ENCODE measurements at places on chromosomes 13 and 19.

- DNase-seq: no peak
These were observed 48.1 kb downstream of the IRS2 start for GRCh38 chr13:109738298-109738746.

- no peak for DNase-seq
These were observed 111.9 kb downstream of the KCNRG start for GRCh38 chr13:50126993-50127725.

DNA sequence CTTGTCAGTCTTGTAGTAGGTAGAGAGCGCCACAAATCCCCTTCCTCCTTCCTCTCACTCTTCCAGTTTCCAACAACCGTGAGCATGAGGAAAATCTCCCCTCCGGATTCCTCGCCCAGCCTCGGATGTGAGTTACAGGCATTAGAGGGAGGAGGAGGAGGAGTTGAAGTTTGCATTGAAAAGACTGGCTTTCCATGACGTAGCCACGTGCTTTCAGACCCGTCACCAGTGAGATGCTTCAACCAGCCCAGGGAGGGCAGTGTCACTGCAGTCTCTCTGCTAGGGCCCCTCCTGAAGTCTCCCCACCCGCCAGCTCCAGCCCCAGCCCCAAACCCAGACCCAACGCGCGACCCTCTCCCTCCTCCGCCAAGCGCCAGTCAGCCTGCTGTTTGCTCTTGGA is 442 bp upstream of the FGF14 start:
- DNase-seq: no peak

GRCh38 chr13:48126944-48127830 is 32.3 kb upstream of the MED4 start:
- DNase-seq: peak; percentile 59

- DNase-seq: no peak
These were observed 99.0 kb downstream of the ERCC5 start for GRCh38 chr13:102944821-102945220.

DNA sequence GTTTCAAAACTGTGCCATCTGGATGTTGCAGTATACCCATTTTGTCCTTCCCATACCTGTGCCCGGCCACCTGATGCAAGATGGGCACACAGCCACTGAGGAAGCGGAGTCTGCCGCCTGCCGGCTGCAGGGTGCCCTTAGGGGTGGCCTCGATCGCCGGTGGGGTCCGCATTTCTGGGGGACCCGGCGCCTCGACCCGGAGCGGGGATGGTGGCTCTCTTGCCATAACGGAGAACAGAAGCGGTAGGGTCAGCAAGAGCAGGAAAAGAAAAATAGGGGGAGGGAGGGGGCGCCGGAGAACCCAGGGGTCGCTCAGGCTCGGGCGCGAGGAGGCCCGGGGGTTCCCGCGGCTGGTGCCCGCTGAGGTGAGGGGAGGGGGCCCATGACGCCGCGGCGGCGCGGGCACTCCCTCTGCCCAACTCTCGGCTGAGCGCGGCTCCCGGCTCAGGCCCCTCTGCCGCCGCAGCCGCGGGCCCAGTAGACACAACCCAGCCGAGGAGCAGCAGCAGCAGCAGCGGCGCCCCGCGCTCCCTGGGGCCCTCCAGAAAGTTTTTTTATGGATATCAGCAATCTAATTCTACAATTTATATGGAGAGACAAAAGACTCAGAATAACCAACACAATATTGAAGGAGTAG is 13.8 kb upstream of the CYP4F2 start:
- no peak for DNase-seq

DNA sequence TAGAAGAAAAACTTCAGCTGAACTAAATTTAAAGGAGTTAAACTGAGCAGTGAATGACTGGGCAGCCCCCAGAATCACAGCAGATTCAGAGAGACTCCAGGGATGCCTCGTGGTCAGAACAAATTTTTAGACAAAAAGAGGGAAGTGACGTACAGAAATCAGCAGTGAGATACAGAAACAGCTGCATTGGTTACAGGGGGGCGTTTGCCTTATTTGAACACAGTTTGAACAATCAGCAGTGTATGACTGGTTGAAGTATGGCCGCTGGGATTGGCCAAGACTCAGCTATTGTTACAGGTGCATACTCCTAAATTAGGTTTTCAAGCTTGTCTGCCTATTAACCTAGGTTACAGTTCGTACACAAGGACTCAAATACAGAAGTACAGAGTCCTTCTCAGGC is 2.2 kb upstream of the SPRYD7 start:
- no peak for DNase-seq

DNA sequence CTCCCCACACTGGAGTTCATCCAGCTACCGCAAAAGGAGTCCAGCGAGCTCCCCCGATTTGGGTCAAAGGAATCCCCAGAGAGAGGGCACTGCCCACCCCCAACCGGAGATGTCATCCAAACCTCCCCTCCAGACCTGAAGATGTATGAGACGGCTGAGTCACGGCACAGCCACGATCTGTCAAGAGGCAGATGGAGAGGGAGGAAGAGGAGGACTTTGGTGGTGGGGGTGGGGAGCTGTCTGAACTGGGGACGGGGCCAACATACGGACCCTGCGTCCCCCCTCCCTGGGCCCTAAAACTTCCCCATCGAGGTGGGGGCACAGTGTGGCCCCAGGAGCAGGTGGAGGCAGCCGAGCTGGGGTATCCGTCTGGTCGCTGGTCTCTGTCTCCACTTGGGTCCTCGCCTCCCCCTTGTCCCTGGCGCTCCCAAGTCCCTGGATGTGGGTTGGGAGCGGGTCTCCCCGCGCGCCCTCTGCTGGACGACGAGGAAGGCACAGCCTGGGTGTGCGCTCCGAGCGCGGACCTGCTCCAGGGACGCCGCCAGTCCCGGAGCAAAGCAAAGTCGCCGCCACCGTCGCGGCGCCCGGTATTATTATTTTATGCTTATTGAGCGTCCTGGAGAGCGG is 3.8 kb downstream of the PDE4A start:
- peak; percentile 62 for DNase-seq

GRCh38 chr13:60850526-60850925 is 453.5 kb downstream of the TDRD3 start:
- DNase-seq: no peak

DNA sequence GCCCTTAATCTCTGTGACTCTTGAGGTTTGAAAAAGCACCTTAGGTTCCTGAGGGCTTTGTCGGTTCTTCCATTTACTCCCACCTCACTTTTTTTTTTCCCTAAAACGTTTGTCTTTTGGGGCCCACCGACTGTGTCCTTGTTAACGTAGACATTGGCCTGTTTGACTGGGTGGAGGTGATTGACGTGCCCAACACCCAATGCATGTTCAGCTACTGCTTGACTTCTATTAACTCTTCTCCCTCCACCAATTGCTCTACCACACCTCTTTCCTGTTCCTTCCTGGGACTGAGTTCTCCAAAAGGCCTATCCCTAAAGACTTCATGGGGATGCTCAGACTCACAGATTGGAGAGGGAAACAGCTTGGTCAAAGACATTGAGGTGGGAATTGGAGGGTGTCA is 17.3 kb downstream of the CKM start:
- DNase-seq: no peak

- no peak for DNase-seq
These were observed 80.8 kb downstream of the FREM2 start for GRCh38 chr13:38767506-38768265.

GRCh38 chr13:92488249-92488852 is 738.3 kb upstream of the GPC6 start:
- no peak for DNase-seq

GRCh38 chr13:59145381-59145780 is 1018.3 kb downstream of the DIAPH3 start:
- no peak for DNase-seq

DNA sequence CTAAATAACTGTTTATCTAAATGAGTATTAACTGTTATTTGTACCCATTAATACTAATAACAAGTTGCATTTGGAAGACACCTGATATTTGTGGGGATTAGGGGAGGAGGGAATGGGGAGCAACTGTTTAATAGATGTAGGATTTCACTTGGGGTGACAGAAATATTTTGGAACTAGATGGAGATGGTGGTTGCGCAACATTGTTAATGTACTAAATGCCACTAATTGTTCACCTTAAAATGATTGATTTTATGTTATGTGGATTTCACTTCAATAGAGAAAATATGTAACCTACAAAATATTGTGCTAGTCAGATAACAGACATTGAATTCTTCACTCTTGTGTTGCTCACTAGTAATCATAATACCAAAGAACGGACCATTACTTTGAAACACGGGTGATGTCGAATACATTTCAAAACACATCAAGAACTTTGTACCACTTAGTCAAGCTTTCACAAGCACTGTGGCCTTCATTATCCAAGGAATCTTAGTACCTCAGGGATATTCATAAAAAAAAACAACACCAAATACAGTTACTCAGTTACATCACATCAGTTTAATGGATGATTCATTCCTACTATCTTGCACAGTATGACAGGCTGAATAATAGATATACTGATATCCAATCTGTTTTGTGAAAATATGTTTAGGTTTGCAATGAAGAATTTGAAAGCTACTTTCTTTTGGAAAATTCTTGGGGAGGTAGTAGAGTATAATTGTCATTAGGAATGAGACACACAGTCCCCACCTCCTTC is 721.8 kb downstream of the PCDH9 start:
- DNase-seq: no peak

GRCh38 chr13:56988543-56988942 is 152.2 kb upstream of the PRR20A start:
- no peak for DNase-seq

GRCh38 chr19:54949412-54949811 is 2.1 kb upstream of the NLRP7 start:
- no peak for DNase-seq

- DNase-seq: no peak
These were observed 7.7 kb downstream of the ATP4B start for GRCh38 chr13:113650275-113650674.

GRCh38 chr19:15124572-15125231 is 17.5 kb downstream of the SYDE1 start:
- no peak for DNase-seq

GRCh38 chr13:22761709-22762108 is 419.1 kb upstream of the SGCG start:
- DNase-seq: no peak

GRCh38 chr13:32783067-32783466 is 196.8 kb downstream of the PDS5B start:
- DNase-seq: peak; percentile 61

- no peak for DNase-seq
These were observed 12.7 kb upstream of the LILRA5 start for GRCh38 chr19:54325631-54326030.

- DNase-seq: no peak
These were observed 277.6 kb upstream of the KLHL1 start for GRCh38 chr13:70385852-70386251.

- DNase-seq: no peak
These were observed 2.5 kb downstream of the RABAC1 start for GRCh38 chr19:41956621-41957020.

DNA sequence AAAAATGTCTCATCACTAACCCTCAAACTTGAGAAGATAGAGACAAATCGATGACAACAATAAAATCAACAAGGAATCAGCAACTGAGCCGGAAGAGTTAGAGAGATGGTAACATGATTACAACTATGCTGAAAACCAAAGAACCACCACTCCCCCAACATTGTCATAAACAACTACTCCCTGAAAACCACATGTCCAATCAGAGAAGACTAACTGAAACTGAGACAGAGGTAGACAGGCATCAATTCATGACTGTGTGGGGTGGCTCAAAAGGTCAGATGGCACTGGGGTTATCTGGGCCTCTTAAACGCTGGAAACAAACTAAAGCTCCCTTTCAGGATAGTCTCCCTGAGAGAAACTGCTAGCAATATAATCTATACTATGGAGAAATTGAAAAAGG is 488.8 kb downstream of the KCTD12 start:
- DNase-seq: no peak

DNA sequence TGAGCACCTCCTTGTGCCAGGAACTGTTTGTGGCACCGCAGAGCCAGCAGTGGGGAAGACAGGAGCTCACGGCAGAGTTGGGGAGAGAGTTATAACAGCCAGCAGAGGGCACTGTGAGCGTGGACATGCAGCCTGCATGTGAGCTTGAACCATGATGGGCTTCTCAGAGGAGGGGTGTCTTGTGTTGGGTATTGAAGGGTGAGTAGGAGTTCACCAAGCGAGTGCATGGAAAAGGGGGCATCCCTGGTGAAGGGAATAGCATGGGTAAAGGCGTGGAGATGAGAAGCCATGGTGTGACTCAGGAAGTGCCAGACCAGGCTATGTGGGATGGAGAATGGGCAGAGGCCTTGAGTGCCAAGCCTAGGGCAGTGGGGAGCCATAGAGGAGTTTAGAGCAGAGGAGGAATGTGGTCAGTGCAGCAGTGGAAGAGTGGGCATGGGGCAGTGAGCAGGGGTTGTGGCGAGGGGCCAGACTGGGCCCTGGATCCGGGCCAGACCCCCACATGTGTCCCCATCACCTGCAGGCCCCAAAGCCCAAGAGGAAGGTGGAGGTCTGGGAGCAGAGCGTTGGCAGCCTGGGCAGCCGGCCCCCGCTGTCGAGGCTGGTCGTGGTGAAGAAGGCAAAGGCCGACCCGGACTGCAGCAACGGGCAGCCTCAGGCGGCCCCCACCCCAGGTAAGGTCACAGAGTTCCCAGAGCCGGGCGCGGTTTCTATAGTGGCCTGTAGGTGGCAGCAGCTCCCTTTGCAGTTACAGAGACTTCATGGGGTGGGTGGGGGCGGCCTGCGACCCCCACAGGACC is 11.8 kb upstream of the SHD start:
- peak; percentile 61 for DNase-seq

GRCh38 chr13:43309311-43309710 is 285.9 kb downstream of the DNAJC15 start:
- no peak for DNase-seq

- peak; percentile 77 for DNase-seq
These were observed 6.4 kb downstream of the KLF16 start for GRCh38 chr19:1856698-1857603.

DNA sequence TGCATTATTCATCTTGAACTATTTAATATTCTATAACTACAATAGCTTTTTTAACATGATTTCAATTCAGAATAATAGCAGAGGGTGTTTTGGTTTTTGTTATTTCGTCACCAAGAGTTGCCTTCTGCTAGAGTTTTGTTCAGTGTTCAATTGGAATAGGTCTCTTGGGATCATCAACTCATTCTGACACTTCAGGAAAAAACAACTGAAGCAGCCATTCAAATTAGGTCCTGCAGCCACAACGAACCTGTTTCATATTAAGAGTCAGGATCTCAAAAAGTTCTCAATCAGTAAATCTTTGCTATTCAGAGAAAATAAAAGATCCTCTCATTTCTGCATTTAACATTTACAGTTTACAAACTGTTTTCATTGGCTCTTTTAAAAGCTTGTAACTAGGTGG is 2.4 kb upstream of the CHAMP1 start:
- no peak for DNase-seq

- no peak for DNase-seq
These were observed 2033.9 kb upstream of the PCDH20 start for GRCh38 chr13:63449550-63449949.

GRCh38 chr19:19741184-19741583 is 8.3 kb upstream of the ZNF14 start:
- no peak for DNase-seq

DNA sequence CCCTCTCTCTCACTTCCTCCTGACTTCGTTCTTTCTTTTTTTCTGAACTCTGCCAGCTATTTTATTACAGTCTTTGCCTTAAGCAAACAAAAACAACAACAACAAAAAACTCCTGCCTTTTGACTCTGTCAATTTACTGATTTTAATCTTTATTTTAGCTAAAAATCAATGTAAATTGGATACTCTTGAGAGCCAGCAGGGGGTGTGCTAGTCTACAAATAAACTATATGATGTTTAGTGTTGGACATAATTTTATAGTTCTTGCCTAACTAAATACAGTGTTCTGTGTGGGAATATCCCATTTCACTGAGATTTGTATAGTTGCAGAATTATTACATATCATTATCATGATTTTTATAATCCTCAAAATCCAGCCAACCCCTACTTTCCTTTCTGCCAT is 1199.9 kb upstream of the SPRY2 start:
- no peak for DNase-seq

GRCh38 chr13:99743094-99743493 is 228.5 kb downstream of the ZIC5 start:
- DNase-seq: no peak
